ENCODE measurements at places on chromosomes 2 and 18.

DNA sequence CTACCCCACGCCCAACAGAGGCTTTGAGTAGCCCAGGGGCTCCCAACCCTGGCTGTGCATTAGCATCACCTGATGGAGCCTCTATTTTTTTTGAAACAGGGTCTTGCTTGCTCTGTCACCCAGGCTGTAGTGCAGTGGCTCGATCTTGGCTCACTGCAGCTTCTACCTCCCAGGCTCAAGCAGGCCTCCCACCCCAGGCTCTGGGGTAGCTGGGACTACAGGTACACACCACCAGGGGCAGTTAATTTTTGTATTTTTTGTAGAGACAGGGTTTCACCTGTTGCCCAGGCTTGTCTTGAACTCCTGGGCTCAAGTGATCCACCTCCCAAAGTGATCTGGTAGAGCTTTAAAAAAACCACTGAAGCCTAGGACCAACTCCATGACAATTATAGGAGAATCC lies 394.8 kb upstream of the ATP5MC3 start:
- DNase-seq, result no peak

GRCh38 chr2:223994562-223995162 lies 37.4 kb downstream of the MRPL44 start:
- no peak for DNase-seq

- no peak for DNase-seq
Observed at GRCh38 chr2:19238440-19239060, 119.9 kb downstream of the OSR1 start.

DNA sequence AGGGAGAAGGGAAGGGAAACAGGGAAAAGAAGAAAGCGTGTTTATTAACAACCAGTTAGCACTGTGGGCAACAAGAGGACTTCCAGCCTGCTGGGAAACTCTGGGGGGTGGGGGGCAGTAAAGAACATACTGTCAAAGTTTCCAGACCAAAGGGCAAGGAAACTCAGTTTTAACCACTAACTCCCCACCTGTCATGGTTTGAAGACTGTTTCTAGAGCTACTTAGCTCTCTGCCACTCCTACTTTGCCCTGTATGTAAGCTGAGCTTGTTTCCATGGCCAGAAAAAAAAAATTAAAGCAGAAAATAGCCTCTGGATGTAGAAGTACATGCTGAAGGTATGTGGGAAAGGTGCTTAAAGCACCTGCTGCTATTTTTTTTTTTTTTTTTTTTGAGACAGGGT lies 11.0 kb upstream of the PTPN2 start:
- DNase-seq, result no peak

- no peak for DNase-seq
Observed at GRCh38 chr18:65769652-65770051, 18.8 kb downstream of the CDH7 start.

DNA sequence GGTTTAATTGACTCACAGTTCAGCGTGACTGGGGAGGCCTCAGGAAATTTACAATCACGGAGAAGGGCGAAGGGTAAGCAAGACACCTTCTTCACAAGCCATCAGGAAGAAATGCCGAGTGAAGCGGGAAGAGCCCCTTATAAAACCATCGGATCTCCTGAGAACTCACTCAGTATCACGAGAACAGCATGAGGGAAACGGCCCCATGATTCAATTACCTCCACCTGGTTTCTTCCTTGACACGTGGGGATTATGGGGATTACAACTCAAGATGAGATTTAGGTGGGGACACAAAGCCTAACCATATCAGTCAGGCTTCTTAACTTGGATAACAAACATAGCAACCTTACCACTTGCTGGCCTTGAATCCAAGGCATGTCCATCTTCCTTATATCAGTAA lies 289.0 kb upstream of the STON1 start:
- no peak for DNase-seq

DNA sequence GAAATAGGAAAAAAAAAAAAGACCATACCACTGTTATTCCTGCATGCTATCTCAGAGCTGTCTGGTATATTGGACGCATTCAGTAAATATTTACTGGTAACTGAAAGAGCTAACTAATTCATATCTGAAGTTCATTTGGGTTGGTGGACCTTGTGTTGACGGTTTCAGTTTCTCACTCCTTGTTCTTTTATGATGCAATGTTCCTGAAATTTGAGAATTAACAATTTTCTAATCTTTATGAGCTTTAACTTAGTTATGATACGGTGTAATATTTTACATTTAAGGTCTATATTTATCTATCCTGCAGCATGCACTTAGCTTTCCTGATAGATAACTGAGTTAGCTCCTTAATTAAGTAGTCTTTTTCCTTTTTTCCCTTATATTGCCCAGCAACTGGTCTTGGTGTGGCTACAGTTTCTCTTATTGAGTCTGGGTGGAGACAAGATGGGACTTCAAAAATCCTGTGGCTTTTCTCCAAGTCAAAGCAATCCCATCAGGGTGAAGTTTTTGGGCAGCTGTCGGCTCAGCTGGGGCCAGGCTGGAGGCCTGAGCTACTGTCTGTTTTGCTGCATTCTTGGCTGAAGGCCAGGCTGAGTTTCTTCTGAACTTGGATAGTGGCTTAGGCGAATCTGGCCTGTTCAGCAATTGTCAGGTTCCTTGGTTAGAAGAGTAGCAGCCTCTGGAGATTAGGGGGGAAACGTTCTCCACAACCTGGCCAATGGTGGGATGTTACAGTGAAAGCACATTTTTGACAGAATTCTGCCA lies 78.4 kb upstream of the MEX3C start:
- DNase-seq, result no peak

GRCh38 chr2:67954093-67954748 lies 108.6 kb downstream of the C1D start:
- DNase-seq, result peak; percentile 90

DNA sequence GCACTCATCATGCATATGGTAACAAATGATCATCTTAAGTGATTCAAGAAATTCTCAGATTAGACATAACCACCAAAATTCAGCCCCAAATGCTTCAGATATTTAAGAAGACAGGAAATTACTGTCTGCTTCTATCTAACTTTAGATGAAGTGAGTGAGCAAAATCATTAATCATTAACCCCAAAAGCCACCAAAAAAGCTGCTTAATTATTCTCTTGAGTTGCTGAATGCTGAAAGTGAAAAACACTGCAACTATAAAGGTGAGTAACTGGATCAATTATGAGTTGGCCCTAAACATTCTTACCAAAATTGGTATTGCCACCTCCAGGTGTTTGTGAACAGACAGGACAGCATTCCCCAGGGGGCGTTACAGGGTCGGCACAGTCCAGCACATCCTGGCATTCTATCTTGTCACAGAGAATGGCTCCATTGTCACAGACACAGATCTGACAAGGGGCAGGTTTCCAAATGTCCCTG lies 69.6 kb downstream of the COL5A2 start:
- DNase-seq, result no peak

DNA sequence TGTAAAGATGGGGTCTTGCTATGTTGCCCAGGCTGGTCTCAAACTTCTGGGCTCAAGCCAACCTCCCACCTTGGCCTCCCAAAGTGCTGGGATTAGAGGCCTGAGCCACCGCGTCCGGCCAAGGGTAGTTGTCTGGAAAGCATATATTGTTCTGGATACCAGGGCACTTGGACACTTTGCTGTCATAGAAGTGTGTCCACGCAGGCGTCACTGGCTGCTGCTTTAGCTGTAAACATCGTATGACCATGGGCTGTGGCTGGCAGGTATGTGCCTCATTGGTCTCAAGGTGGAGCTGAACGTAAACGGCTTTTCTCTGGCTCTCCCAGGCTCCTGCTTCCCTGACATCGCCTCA lies 3.2 kb upstream of the GPR35 start:
- no peak for DNase-seq

DNA sequence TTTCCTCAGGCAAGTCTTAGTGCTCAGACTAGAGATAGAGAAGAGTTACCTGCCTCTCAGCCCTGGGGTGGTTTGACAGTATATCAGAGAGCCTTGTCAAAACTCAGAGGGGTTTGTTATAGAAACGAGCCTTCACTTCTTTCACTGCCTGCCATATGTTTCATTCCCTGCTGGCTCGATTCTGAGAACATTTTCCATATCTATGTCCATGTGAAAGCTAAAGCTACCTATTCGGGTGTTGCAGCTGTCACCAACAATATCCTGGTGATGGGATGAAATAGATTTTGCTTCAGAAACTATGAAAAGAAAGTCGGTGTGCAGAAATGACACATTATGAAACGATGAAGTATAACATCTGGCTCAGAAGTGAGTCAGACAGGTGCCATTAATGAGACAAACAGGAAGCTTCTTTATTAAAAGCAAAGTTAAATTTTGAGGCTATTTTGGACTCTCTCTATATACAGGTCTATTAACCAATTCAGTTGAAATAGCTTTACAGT lies 56.1 kb upstream of the TANK start:
- DNase-seq, result no peak

DNA sequence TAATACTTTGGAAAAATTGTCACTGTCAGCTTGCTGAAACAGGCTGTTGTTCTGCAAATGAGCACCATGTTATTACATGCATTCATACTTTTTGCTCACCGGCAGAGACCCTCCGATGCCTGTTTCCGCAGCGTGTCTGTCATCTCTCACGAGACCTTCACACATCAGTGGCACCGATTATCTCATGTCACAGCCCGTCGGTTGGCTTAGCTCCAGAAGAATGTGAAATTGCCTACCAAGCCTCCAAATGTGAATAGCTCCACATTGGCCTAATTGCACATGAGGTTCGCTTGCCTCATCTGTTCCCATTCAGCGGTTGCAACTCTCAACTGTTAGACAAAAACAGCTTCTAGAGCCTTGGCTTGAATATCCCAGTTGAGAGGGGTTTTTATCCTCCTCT lies 233.0 kb downstream of the ACTR3 start:
- DNase-seq, result no peak

- DNase-seq, result no peak
Observed at GRCh38 chr2:4135765-4136164, 432.4 kb downstream of the DCDC2C start.

DNA sequence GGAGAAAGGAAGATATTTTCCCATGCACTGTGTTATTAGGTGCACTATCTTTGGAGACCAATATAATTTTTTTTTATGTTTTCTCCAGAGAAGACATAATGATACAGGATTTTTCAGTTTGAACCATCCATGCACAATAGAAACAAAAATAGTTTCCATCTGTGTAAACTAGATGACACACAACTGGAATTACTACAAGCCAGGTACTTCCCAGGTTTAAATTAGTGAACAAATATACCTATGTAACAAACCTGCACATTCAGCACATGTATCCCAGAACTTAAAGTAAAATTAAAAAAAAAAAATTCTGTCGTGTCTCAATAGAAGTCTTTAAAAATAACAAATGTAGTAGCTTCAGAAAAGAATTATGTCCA lies 1616.8 kb upstream of the ACVR2A start:
- no peak for DNase-seq

- DNase-seq, result no peak
Observed at GRCh38 chr2:26883956-26884355, 36.0 kb downstream of the DPYSL5 start.

DNA sequence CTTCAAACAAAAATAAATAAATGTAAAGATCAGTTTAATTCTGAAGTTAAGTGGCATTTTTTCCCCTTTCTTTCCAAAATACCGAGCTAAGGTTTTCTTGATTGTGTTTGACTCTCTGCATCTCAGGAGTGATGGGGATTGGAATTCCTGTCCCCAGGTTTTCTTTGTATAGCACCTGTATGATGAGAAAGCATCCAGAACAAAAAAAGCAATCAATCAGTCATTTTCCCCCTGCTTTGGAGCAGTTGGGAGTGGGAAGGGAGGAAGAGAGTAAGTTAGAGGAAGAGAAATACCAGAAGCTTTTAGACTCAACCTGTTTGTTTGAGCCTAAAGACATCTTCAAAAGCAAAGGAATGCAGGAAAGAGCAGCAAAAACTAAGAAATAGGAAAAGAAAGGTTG lies 88.5 kb downstream of the RIF1 start:
- DNase-seq, result no peak

- no peak for DNase-seq
Observed at GRCh38 chr2:44535376-44535775, 173.6 kb downstream of the CAMKMT start.

All from NCI-H1092 (cell line).